ENCODE measurements at places on chromosomes 13 and 19.

- DNase-seq: no peak
These were observed 2.1 kb downstream of the SLC27A5 start for GRCh38 chr19:58509731-58510083.

DNA sequence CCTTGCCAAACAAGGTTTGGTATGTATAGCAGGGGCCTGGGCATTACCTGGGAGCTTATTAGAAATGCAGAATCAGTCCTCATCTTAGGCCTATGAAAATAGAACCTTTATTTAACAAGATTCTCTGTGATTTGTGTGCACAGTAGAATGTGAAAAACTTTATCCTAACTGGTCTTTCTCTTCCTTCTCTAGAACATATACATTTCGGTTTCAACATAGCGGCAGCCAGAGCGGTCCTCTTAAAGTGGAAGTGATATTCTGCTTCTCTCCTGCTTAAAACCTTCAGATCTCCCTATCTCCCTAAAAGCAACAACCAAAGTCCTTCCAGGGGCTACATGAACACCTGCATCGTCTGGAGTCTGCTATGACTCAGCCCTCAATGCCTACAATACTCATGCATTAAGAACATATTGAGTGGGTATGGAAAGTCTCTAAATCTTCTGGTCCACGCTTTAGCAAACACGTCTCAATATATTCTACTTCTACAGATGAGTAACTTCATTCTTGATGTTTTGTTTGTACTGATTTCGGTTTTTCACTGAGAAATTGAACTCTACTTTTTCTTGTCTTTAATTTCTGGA is 84.5 kb downstream of the SPRY2 start:
- no peak for DNase-seq

- DNase-seq: no peak
These were observed 88.5 kb upstream of the SIAH3 start for GRCh38 chr13:45940061-45940460.

GRCh38 chr19:12733369-12734214 is 892 bp downstream of the TRIR start:
- no peak for DNase-seq

DNA sequence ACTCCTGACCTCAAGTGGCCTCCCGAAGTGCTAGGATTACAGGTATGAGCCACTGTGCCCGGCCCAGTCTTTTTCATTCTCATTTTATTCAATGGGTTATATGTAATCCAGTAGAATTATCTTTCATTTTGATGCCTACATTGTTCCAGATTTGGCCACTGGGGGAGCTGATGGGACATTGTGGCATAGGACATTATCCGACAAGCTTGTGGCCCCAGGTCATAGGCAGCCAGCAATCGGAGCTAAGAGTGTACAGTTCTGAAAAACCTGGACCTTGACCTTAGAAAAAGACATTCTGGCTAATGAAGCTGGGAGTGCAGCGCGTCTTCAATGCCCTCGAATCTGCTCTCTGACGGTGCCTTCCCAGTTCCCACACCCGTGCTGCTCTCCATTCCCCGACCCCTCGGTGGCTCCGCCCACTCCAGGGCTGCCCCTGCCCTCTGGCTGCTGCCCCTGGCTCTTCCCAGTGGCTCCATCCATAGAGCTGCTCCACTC is 108.7 kb downstream of the TEX29 start:
- peak; percentile 1 for DNase-seq

Data from AG09309 (cell line).